ENCODE measurements at places on chromosomes 1 and 21.

DNA sequence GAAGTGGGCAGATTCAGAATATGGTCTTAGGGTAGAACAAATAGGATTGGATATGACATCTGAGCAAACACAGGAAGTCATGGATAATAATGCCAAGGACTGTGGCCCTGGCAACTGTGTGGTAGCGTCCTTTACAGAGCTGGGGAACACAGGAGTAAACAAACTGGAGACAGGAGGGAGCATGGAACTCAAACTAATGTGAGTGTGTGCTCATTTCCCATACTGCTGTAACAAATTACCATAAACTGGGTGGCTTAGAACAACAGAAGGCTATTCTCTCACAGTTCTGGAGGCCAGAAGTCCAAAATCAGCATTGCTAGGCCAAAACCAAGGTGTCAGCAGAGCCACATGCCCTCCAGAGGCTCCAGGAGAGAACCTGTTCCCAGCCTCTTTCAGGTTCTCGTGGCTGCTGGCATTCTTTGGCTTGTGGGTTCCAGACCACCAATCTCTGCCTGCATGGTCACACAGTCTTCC lies 106.4 kb downstream of the TGFBR3 start:
- no peak for DNase-seq

DNA sequence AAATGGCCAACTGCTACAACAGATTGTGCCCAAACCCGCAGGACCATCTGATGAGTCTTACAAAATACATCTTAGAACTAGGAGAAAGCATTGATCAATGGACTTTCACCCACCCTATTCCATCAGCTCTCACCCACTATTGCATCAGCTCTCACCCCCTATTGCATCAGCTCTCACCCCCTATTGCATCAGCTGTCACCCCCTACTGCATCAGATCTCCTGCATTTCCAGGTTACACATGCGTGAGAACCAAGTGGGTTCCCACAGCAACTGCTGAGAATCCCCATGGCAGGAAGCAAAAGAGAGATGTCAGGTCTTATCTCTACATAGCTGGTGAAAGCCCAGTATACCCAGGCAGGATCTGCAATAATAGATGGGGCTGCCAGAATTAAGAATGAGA lies 533.5 kb downstream of the LTN1 start:
- DNase-seq, result no peak

GRCh38 chr1:221031458-221032203 lies 152.4 kb downstream of the HLX start:
- no peak for DNase-seq

GRCh38 chr1:31753707-31754349 lies 10.3 kb downstream of the ADGRB2 start:
- peak; percentile 76 for DNase-seq

GRCh38 chr21:41211060-41211805 lies 43.3 kb downstream of the BACE2 start:
- DNase-seq, result no peak

DNA sequence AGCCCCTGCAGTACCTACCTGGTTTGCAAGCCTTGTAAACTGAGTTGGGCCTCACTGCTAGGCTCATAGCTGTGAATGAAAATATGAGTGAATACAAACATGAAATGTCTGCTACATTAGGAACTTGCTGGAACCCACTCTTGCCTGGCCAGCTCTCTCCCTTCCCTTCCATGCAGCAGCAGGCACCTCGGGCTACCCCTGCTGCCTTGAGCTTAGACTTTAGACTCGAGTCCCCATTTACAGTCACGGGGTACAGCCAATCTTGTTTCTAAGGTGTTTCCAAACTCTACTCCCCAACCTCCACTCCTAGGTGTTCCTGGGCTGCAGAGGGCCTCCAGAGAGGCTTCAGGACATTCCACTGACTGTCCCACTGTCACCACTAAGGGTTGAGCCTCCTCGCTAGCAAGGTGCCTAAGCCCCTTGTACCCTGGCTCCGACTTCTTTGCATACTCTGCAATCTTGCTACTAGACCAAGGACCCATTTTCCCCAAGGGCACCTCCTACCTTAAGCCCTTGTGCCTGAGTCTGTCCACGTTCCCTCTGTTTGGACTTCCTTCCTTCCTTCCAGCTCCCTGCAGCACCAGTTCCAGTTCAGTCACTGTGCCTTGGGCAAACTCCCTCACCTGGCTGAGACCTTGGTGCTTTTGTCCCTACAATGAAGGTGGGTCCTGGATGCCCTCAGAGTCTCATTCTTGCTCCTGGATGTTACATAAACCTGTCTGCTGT lies 36.9 kb downstream of the CDK18 start:
- no peak for DNase-seq

- no peak for DNase-seq
Observed at GRCh38 chr21:45470773-45471524, 66.0 kb downstream of the COL18A1 start.

- DNase-seq, result peak; percentile 8
Observed at GRCh38 chr1:2587071-2587859, 688 bp downstream of the PRXL2B start.

Measured in cerebellar cortex (tissue), 1 donor.